NCI-H82 (cell line): ENCODE measurements at places on chromosomes 3 and 15.

DNA sequence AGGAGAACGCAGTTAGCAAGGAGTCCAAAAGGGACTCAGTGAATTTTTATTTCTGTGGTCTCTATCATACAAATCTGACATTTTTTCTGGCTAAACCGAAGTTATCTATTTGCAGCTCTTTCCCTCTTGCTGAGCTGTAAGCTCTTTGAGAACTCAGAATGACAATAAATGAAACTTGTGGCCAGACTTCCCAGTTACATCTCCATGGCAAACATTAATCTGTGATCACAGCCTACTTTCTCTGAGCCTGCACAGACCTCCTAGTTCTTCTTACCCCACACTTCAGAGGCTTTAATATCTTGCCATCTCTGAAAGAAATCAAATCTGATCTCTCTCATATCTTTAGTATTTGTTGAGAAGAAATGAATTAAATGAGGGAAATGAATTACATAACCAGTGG, 58.0 kb downstream of the PLD1 start:
- DNase-seq, result no peak

DNA sequence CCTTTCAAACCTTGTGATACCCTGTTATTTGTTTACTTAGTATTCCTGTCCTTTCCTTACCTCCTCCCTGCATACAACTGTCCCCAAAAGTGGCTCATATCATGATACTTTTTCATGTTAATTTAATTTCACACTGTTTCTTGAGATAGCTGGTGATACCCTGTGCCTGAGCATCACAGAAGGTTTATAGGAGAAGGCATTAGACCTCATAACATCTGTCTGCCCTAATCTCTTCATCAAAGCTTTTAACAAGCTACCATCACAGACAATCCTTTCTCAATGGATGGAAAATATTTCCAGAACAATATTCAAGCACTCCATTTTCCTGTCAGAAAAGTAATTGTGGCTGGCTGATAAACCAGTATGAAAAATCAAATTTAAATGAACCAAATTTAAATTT, 81.6 kb downstream of the SSR3 start:
- DNase-seq, result peak; percentile 84

GRCh38 chr3:107880702-107881101, 210.1 kb downstream of the CD47 start:
- DNase-seq, result no peak

DNA sequence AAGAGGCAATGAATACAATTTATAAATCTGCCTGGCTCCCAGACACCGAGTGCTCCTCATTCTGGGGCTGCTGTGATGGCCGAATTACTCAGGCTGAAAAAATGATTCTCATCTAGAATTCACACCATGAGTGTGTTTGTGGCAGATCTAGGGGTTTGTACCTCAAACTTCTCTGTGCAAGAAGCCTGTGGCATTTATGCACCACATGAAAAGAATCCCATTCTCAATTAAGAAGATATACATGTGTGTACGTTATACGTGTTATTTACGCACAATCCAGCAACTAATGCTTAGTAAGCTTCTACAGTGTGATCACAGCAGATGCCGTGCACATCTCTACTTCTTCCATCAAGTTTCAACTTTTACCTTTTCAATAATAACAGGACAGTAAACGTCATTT, 476.8 kb downstream of the SHQ1 start:
- DNase-seq, result no peak

- DNase-seq, result no peak
Measured at GRCh38 chr15:44769521-44769920, 33.2 kb downstream of the TRIM69 start.

- DNase-seq, result no peak
Measured at GRCh38 chr3:192892981-192893700, 24.5 kb downstream of the MB21D2 start.

- DNase-seq, result no peak
Measured at GRCh38 chr3:196697270-196697669, 14.8 kb downstream of the CEP19 start.

DNA sequence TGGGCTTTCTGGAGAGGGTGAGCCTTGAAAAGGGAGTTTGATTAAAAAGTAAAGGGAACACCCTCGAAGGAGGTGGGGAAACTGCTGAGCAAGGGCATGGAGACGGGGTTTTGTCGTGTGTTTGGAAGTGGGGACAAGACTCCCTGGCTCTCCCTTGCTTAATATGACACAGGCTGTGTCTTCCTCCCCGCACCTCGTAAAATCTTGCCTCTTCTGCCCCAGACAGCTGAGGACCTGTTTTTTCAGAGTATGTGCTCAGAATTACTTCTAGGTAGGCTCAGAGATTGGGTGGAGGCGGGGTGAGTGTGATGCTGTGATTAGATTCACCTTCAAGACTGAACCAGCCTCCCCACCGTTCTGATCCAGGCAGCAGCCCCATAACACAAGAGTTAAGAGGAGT, 244.4 kb upstream of the TLE3 start:
- peak; percentile 20 for DNase-seq

GRCh38 chr15:95401587-95401986, 928.9 kb upstream of the NR2F2 start:
- no peak for DNase-seq

GRCh38 chr3:115784739-115785536, 161.6 kb downstream of the GAP43 start:
- DNase-seq, result no peak

- peak; percentile 79 for DNase-seq
Measured at GRCh38 chr3:185308126-185308754, 54.4 kb upstream of the EHHADH start.

- DNase-seq, result peak; percentile 79
Measured at GRCh38 chr3:32780735-32781210, 37.0 kb upstream of the TRIM71 start.
